T-helper 2 cell treated with Interferon-gamma antibody and Interleukin-4, amounts not matched to agents 100 ng/mL and 5 ng/mL, for 36 hours (primary cell): ENCODE measurements at places on chromosomes 16 and 17. TPM values are rescaled to one million over a fixed set of nuclear protein-coding genes. Genes with fewer than 3 reads are reported as not detected.

TEKT5 gene
- total RNA-seq, result not detected in 2 replicates

CACNG4 gene
- total RNA-seq, result not detected in 2 replicates

DYNLL2 gene
- total RNA-seq, result 34.9 and 35.8 TPM in 2 replicates

FAM171A2 gene
- total RNA-seq, result 0.16 and 0.34 TPM in 2 replicates

TBC1D3I gene
- 0.77 and 0.84 TPM in 2 replicates for total RNA-seq

CCDC200 gene
- total RNA-seq, result not detected in 2 replicates

KRTAP4-12 gene
- total RNA-seq, result not detected in 2 replicates

GRAP gene
- total RNA-seq, result 24.5 and 24.7 TPM in 2 replicates

MRC2 gene
- 0.70 and 0.73 TPM in 2 replicates for total RNA-seq

HS3ST2 gene
- total RNA-seq, result not detected in 2 replicates

HAS3 gene
- total RNA-seq, result 0.86 and 1.1 TPM in 2 replicates

AOC3 gene
- total RNA-seq, result 0.70 and 1.1 TPM in 2 replicates

CNTD1 gene
- total RNA-seq, result not detected in 2 replicates
